ENCODE measurements at places on chromosomes 12 and 14. TPM values are rescaled to one million over a fixed set of nuclear protein-coding genes. Genes with fewer than 3 reads are reported as not detected.

Gene PRPH
- not detected for total RNA-seq

Gene ANKRD9
- total RNA-seq: 8.8 TPM

Gene ARHGAP9
- total RNA-seq: 304 TPM

Gene INHBE
- not detected for total RNA-seq

Gene ADCY4
- 6.3 TPM for total RNA-seq

Gene KRT6B
- total RNA-seq: not detected

Gene CDK2
- total RNA-seq: 125 TPM

Gene NID2
- 0.36 TPM for total RNA-seq

Gene KRT73
- 0.60 TPM for total RNA-seq

Gene RPL10L
- not detected for total RNA-seq

Gene OR4E1
- total RNA-seq: not detected

Gene EPYC
- total RNA-seq: not detected

Gene NR1H4
- not detected for total RNA-seq

DNA sequence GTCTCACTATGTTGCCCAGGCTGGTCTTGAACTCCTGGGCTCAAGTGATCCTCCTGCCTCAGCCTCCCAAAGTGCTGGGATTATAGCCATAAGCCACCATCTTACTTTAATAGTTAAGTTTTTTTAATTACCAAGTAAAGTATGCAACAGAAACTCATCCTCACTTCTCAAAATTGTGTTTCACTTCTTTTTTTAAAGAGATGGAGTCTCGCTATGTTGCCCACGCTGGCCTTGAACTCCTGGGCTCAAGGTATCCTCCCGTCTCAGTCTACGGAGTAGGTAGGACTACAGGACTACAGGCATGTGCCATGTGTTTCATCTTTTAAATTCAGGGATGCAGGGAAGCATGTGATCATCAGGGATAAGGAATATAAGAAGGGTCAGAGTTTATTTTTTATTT lies 17.2 kb upstream of the ARID2 start:
- DNase-seq: no peak

- DNase-seq: no peak
These were observed 41.2 kb downstream of the APOBEC1 start for GRCh38 chr12:7624478-7624877.

DNA sequence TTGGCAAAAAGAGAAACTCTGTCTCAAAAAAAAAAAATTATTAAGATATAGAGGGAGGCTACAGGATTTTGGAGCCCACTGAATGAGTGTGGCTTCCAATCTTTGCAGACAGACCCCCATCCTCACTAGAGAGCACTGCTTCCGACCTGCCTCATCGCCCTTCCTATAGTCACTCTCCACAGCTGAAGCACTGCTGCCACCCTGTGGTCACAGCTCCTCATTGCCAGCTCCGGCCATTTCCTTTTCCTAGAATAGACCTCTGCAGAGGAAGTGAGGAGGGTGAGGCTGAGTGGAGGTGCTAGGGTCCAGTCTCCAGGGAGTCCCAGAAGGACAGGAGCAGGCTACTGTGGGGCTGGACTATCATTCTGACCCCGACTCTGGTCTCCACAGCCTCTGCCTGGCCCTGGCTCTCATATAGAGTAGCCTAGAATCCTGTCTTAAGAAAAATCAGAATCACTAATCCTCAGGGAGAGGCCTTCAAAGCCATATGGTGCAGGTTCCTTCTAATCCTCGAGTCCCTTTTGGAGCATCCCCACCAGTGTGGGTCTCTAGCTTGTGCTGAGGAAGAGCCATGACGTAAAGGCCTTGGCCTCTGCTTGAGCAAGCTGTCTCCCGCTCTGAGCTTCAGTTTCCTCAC lies 1.4 kb upstream of the NPFF start:
- DNase-seq: peak; percentile 86

GRCh38 chr14:77068517-77069200 lies 29.4 kb upstream of the CIPC start:
- DNase-seq: no peak

DNA sequence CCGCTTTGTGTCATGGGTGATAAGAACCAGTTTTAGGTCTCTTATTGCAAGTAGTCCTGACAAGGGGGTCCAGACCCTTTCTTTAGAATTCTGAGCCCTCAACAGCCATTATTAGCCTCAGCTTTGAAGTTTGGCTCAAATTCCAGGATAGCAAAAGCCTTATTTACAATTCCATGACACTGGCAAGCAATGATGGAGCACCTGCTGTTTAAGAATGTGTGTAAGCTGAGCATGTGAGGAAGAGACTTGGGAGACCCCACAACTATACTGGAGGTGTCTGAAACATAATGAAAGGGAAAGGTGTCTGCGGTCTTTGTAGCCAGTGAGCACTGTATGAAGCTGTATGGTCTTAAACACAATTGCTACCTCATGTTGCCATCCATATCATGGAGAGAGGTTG lies 119.8 kb downstream of the TBX5 start:
- no peak for DNase-seq

- no peak for DNase-seq
These were observed 53.1 kb downstream of the TSPAN11 start for GRCh38 chr12:30979371-30980259.

GRCh38 chr12:119775246-119775895 lies 101.7 kb downstream of the CIT start:
- DNase-seq: no peak

- DNase-seq: peak; percentile 67
These were observed 5.6 kb upstream of the GOLGA3 start for GRCh38 chr12:132834181-132834711.

GRCh38 chr14:53399057-53399456 lies 245.9 kb upstream of the DDHD1 start:
- DNase-seq: no peak

- no peak for DNase-seq
These were observed 45.5 kb downstream of the SCN8A start for GRCh38 chr12:51636581-51636980.

- peak; percentile 56 for DNase-seq
These were observed 647.8 kb downstream of the TMEM121 start for GRCh38 chr14:106174206-106174605.

DNA sequence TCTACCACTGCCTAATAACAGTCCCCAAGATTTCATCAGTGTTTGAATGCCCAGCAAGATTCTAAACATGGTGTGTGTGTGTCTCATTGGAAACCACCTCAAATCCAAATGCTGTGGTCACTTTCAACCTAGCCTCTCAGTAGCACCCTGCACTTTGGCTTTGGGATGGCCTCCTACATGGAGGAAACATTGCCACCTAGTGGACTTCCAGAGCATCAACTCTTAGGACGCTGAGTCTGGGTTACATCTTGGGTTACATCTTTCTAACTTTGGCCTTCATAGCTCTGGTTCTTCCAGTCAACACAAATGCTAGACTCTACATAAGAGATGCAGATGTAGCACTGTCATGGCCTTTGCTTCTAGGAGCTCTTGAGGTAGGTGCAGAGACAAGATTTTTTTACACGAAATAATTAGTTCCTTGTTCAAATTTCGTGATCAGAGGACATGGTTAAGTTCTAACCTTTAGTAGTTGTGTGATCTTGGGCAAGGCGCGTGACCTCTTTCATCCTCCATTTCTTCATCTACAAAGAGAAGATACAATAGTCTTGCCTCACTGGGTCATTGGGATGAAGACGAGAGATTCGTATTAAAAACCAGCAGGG lies 113.5 kb upstream of the VASH1 start:
- DNase-seq: no peak

DNA sequence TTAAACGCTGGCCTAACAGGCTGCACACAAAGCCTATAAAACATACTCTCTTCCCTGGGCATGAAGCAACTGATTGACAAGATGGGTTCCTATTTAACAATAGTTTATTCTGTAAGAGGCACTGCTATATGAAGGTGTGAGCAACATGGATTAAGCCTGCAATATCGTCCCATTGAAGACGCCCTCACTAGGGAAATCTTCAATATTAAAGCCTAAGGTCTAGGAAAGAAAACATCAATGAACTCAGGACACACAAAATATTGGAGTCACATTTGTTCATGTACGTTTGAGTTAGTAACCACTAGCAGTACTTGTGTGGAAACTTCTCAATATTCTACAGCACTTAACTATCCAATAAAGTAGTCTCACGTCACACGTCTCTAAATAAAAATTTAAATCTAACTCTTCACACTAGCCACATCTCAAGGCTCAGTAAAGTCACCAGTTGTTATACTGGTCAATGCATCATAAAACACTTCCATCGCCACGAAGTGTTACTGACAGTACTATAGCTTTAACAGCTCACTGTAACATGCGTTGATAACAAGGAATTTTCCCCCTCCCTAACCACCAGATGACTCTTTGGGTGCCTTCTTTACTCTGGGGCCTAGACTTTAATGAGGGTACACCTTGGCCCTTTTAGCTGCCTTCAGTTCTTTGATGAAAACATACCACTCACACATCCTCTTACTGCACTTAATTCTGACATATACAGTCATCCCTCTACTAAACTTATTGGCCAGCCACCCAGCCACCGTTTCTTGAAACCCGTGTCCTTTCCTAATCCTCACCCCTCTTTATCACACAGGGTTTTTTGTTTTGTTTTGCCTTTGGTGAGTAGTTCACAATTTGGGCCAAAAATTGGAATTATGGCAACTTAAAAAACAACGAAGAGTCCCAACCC lies 50.1 kb upstream of the OR5AU1 start:
- no peak for DNase-seq

DNA sequence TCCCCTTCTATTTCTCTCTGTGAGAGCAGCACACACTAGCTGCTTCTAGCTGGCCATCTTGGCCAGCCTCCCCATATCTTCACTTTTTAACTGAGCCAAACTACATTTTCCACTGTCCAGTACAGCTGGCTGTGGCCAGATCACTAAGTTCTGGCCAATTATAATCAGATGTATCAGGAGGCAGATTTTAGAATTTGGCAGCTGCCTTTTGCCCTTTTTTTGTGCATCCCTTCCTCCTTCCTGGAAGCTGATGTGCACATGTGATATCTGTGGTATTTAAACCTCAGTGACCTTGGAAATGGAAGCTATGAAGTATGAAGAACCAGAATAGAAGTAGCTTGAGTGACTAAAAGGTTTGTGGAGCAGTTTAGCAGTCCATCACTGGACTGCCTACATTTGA lies 49.8 kb upstream of the ANO6 start:
- no peak for DNase-seq

GRCh38 chr14:104680056-104680805 lies 9.2 kb upstream of the INF2 start:
- no peak for DNase-seq

- no peak for DNase-seq
These were observed 296.7 kb downstream of the CEP128 start for GRCh38 chr14:80644826-80645225.

GRCh38 chr12:401235-402028 lies at the start of gene CCDC77:
TSS of gene CCDC77 (plus strand) at chr12:401644. CDS start at chr12:409384, 7,740 bp downstream.
- peak; percentile 94 for DNase-seq

GRCh38 chr14:46051796-46052195 lies 599.8 kb downstream of the RPL10L start:
- DNase-seq: no peak

Measured in activated naive CD8-positive, alpha-beta T cell treated with anti-CD3 and anti-CD28 coated beads, Interleukin-2, amount 10 ng/mL, durations not matched to agents 7 days and 5 days (primary cell).